Transverse colon (tissue), 4 donors: ENCODE measurements at places on chromosomes 5 and 9. TPM values are rescaled to one million over a fixed set of nuclear protein-coding genes. Genes with fewer than 3 reads are reported as not detected.

DNA sequence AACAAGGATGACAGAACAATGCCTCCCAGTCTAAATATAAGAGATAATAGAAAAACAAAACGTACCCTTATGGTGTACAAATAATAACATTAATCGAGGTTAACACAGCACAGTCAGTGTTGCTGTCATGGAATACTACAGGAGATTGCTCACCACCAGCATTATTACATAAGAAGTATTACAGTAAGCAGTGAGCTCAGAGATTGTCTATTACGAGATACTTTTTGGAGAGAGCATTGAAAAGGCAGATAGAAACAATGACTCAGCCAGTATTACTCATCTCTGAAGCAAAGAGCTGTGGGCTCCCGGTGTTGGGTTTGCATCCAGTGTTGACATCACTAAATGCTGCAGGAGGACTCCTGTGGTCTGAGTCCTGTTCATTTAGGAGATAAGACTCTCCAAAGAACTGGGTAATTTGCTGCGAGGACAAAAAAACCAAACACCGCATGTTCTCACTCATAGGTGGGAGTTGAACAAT, 191.9 kb upstream of the SEMA6A start:
- DNase-seq, result no peak

DNA sequence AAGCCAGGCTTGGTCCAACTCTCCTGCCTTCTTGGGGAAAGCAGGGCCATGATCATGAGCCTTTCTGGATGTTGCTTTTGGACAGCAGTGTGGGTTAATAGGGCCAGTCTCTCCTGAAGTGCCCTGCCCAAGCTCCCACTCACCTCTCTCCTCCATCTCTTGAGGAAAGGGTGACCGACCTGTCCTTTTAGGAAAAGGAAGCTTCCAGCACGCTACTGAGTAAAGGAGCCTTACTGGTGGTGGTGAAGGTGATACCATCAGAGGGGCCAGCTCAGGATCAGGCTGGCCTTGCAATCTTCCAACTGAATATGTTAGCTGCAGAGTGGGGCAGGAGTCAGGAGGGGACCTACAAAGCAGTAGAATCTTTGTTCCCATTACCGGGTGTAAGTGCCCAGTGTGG, 2.2 kb upstream of the RGS3 start:
- DNase-seq, result no peak

DNA sequence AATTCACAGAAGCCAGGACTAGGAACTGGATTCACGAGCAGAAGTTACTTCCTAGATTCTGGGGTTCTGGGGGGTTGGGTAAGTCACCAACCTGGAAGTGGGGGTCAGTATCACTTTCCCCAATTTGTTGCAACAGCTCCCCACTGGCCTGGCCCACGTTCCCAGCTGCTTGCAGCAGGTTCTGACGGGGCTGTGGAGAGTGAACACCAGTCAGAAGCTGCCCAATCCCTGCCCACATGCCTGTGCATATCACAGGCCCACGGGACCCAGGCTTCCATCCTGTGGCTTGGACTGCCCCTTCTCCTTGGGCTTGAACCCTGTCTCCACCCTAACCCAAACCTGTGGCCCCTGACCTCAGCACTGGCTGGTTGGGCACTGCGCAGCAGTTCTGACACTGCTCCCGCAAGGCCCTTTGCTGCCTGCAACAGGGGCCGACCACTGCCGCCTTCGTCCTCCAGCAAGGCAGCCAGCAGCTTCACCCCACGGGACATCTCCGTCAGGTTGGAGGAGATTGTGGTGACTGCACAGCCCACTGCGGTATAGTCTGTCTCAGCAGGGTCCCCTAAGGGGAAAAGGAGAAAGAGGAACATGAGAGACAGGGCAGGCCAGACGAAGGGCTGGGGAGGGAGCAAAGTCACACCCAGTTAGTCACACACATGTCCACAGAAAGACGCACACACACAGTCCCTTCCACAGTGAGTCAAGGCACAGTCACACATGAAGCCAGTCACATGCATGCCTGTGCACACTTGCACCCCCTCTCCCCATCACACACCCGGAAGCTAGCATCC, 13.1 kb downstream of the TLN1 start:
- no peak for DNase-seq

DNA sequence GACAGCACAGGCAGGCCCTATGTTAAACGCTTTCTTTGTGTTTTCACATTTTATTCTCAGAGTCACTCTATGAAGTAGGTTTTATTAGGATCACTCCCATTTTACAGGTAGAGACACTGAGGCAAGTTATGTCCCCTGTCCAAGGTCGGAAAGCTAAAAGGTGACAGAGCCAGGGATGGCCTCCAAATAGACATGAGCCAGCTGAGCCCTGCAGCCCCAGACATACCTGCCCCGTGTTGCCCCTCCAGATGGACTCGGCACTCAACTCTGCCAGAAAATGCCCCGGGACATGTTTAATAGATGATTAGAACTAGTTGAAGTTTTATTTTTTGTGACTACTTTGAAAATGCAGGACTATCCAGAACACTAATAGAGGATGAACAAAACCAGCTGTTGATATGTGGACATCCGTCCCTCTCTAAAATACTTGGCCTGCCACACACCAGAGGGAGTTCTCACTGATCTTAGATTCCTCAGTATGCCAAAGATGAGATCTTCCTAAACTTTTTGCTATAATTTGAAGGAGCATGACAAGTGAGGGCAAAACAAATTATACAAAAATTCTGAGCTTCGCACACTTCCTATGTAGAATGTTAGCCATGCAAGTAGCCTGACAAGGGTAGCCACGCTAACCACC, 258.6 kb upstream of the ADAMTS16 start:
- no peak for DNase-seq

DNA sequence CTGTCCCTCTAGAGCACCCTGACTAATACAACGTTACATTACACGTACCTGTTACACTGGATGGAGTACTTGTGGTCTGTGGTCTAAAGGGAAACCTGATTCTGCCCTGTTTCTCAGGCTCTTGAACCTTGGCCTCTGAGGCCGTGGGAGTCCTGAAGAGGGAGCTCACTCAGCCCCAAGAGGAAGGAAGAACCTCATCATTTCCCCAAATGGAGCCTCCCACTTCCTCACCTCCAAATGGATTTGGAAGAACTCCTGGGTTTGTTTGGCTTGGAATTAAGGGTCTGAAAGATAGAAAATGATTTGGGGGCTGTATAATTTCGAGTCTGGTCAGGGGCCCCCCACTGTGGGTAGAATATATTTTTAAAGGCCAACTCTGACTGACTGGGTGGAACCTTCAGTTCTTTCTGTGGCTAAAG, 200.2 kb downstream of the SEMA6A start:
- DNase-seq, result no peak

DNA sequence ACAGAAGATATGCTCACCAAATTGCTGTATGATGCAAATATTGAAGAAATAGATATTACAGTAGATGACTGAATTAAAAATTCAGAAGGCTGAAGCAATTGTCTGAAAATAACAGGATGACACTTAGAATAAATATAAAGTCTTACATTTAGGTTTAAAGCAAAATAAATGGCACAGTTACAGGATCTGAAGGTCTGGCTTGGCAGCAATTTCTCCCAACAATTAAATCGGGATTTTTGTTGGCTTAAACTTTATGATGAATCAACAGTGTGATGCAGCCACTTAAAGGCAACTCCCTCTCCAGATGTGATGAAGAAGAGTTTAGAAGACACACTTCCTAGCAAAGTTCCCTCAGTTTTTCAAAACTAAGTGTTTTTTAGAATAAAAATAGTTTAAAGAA, 80.5 kb downstream of the NREP start:
- DNase-seq, result no peak

DNA sequence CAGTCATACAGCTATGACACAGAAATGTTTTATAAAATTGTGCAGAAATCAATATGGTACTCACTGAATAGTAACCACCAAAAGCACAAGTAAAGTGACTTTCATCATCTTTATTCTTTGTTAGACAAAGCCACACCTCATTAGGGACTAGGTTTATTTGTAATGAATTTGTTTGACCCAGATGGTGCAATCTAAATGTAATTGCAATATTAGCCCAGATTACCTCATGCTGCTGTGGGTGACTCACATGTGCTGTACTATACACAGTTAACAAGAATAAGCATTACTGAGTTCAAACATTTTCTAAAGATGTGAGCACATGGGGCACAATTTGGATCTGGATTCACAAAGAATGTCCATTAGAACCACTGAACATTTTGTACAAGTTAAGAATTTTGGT, 759.3 kb upstream of the TYRP1 start:
- DNase-seq, result no peak

- no peak for DNase-seq
Measured at GRCh38 chr9:129347316-129348120, 169.5 kb upstream of the IER5L start.

DNA sequence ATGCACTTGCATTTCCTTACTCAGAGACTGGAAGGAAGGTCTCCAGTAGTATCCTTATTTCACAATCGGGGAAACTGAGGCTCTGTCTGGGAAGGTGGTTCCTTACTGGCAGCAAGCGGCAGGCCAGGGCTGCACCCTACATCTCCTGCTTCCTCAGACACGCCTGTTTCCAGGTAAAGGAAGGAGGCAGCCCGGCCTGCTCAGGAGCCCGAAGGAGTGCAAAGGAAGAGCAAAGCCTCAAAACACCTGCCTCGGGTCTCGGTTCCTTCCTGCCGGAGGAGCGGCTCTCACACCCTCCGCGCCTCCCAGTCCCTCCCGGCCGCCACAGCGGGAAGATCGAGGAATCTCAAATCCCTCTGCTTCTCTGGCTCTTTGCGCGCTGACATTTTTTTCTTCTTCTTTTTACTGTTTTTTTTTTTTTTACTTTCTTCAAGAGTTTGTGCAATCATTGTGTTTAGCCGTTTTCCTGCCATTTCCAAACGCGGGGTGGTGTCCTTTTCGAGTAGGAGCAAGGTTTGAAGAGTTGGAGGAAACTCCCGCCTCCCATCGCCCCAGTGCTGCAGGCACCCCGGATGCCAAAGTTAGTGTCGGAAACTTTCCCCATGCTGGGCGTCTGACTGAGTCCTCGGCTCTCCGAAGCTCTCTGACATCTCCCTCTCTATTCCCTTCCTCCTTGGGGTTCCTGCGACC, 1.0 kb downstream of the GGTA1 start:
- DNase-seq, result no peak

DNA sequence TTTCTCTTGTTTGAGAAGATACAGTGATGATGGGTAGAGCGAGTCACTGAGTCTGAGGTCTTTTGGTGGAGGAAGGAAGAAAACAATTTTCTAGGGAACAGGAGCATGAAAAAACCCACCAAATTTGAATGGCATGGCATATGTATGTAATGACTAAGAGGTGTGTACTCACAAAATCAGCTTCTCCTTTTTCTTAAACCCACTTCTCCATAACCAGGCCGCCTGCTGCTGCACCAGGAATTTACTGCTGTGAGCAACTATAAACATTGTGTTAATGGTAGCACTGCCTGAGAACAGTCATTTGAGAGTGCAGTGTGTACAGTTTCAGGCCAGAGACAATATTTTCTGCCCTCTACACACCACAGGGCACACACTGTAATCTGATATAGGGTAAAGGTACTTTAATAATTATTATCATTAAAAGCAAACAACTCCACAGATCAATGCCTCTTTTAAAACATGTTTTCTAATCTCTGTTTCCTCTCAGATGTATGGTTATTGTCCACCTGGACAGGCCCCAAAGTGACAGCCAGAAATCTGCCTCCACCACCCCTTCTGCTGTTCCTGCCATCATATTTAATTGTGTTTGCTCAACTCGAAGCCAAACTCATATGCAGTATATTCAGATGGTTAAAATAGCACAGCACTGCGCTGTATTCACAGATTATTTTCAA, 241.6 kb downstream of the KIAA0825 start:
- DNase-seq, result no peak

DNA sequence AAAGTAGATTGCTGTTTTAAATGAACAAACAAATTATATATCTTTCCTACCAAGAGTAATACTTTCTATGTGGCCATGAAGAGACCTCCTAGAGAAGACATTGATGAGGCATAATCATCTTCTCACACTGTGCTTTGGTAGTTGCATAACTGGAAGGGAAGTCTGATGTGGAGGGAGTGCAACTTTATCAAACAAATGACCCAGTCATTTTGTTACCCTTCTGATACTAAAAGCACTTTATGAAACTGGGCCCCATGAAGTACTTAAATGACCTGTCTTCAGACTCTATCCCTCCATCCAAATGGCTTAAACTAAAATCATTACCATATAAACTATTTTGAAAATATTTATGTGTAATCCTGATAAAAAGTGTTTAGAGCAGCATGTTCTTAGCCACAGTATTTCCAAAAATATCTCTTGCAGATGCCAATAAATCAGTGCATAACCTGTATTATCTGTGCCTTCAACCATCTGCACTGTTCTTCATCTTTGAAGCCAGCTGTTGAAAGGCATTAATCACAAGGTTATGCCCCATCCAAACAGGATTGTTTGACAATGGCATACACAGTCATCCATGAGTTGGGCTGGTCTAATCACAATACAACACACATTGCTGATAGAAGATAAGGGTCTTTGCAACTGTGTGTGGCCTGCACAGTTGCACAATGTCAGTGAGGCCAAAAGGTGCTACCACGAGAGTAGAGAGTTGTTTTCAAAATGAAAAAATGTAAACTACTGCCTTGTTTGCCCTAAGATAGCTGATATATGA, 31.9 kb upstream of the MIER3 start:
- DNase-seq, result no peak

DNA sequence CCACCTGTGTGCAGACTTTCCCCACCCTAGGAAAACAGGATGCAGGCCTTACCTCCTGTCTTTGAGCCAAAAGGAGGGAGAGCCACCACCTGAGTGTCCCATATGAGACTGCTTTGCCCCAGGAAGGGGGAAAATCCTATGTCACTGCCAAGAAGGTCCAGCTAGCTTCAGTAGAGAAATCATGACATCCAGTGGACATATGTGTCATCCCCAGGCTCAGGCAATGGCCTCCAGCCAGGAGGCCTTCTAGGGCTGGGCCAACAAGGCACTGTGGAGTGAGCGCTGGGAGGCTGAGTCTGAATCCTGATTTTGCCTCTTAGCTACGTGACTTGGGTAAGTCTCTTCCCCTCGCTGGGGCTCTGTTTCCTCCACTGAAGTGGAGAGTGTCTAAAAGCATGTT, 60.2 kb downstream of the SMIM23 start:
- no peak for DNase-seq

Gene SNCB
- total RNA-seq, result not detected

Gene CDH10
- total RNA-seq, result not detected

Gene IL5
- total RNA-seq, result not detected

Gene CCL27
- total RNA-seq, result not detected

Gene SPINK6
- not detected for total RNA-seq
